ENCODE measurements at places on chromosomes 5 and 9.

GRCh38 chr5:178309271-178310013, 76.8 kb upstream of the PHYKPL start:
- DNase-seq: no peak

- DNase-seq: no peak
Measured at GRCh38 chr5:97124335-97124734, 18.1 kb downstream of the LIX1 start.

- DNase-seq: no peak
Measured at GRCh38 chr9:17907779-17908508, 329.1 kb downstream of the SH3GL2 start.

DNA sequence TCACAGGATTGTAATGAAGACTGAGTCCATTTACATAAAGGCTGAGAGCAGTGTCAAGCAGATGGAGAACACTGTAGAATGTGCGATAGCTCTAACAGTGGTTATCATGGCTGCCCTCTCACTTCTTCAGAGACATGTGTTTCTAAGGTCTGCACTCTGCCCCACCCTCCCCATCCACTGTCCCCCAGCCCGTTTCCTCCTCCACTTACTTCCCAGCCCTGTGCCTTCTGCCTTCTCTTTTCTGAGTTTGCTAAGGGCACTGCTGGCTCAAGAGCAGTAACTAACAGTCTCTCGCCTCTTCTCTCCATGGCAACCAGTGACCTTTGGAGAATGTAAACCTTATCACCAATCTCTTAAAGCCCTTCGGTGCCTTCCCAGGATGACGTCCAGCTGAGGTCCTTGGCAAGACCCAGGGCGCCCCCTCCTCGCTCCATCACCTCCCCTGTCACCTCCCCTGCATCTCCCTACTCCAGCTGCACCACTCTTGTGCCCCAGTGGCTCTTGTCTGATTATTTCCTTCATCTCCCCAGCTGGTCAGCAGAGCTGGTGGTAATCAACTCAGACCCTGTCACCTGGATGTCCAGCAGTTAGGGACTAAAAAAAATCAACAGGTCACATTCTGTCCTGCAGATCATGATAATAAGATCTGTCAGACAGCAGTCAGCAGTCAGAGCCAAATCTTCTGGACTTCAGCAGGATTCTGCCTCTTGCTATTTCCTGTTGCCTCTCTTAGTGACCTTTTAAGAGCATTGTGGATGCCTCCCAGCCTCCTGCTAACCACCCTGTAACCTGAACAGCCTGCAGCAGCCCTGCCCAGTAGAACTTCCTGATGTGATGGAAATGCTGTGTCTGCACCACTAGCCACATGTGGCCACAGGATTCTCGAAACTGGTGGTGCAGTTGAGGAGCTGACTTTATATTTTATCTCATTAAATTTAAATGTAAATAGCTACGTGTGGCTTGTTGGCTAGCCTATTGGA, 9.0 kb downstream of the FXN start:
- no peak for DNase-seq

GRCh38 chr9:35712762-35713400, 19.1 kb downstream of the TLN1 start:
- no peak for DNase-seq

- DNase-seq: no peak
Measured at GRCh38 chr9:120663380-120663779, 50.9 kb downstream of the MEGF9 start.

DNA sequence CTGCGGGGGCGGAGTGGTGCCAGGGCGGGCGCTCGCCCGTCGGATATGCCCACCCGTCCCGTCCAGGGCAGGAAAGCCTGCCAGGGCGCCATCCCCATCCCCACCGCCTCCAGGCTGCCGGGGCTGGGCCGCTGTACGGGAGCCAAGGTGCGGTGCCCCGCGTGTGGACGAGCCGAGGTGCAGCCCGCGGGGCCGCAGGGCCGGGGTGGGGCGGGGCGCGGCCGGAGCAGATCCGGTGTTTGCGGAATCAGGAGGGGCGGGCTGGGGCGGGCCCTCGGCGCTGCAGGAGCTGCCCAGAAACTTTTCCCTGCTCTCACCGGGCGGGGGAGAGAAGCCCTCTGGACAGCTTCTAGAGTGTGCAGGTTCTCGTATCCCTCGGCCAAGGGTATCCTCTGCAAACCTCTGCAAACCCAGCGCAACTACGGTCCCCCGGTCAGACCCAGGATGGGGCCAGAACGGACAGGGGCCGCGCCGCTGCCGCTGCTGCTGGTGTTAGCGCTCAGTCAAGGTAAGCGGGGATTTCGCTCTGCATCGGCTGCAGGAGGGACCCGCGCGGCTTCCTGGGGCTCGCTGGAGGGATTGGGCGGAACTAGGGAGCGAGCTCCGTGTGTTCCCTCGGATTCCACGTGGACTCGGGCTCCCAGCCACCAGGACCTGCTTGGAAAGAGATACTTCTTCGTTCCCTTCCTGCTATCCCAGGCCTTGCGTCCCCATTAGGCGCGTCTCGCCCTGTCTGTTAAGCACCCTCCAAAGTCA, at the start of gene ITGA2:
ITGA2 (plus strand) TSS at position 328 of the 756 bp plus-strand sequence; CDS start at position 445, 117 bp downstream.
- DNase-seq: peak; percentile 58

GRCh38 chr9:98381311-98382103, 126.1 kb upstream of the TBC1D2 start:
- DNase-seq: no peak

DNA sequence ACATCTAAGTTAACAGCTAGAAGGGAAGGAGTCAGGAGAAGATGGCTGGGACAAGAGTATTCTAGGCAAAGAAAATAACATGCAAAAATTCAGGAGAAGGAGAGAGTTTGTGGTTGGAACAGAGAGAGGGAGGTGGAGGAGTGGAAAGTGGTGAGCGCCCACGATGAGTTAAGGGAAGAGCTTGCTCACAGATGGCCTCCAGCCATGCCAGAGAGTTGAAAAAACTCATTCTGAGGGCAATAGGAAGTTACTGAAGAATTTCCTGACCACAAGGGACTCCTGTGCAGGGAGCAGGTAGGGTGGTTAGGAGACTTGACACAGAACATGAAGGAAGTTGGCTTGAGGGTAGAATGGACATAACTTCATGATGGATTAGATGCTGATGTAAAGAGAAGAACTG, 159.7 kb downstream of the DOCK2 start:
- no peak for DNase-seq

DNA sequence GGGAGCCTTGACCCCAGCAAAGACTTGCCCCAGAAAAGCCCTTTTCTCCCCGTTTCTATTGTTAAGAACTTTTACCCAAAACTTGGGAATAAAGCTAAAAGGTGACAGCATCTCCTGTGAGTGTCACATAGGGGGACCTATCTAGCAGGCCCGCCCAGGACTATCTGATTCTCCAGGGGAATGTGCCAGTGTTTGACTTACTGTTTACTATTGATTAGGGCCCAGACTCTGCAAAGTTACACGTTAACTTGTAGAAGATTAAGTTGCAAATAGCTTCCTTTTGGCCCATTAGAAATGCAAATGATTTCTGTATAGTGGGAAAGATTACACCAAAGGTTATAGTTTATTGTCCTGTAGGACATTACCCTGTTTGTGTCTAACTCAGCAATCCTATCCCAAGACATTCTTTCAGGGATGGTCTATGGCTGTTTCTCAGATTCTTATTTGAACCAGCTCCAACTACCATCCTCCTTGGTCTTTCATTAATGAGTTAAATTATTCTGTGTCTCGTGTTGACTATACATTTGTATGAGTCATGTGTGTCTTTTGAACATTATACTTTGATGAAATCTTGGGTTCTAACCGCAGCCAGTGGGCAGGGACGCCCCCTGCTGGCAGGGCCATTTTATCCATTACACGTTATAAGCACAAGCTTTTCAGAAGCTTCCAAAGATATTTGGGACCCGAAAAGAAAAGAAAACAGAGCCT, 60.7 kb downstream of the HRH2 start:
- peak; percentile 53 for DNase-seq

DNA sequence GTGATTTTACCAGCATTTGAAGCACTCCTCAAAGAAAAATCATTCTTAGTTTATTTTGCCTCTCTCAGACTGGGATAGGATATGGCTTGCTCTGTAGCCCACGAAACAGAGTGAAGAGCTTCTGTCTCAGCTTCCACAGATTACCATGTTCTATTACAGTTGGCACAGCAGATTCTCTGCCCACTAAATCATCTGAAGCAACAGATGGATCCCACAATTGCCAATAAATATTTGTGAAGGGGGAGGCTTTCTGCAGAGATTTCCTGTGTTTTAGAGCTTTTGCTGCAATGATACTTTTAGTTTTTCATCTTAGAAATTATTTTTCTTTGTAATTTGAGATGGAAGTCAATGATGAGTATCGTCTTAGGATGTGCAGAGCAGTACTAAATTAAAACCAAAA, 12.3 kb upstream of the MAP3K1 start:
- no peak for DNase-seq

GRCh38 chr5:106092455-106092854, 1578.3 kb downstream of the EFNA5 start:
- DNase-seq: no peak

- no peak for DNase-seq
Measured at GRCh38 chr5:164012371-164012770, 507.0 kb downstream of the MAT2B start.

GRCh38 chr5:159825551-159826051, 90.7 kb upstream of the ADRA1B start:
- DNase-seq: no peak

- DNase-seq: no peak
Measured at GRCh38 chr9:117095081-117095480, 319.8 kb downstream of the ASTN2 start.

DNA sequence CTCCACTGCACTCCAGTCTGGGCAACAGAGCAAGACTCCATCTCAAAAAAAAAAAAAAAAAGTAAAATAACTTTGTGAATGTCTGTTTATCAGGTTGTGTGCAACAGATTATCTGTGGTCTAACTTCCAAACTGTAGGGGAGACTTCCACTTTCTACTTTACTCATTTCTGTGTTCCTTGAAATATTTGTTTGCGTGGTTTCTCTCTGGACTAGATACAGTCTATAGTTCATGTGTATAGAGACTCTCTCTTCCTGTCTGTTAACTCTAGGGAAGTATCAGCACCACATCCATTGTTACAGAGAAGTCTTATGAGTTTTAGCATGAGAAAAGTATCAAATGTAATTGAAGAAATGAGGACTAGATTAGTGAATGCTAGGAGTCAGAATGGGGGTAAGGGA, 168.3 kb downstream of the LPAR1 start:
- DNase-seq: no peak

DNA sequence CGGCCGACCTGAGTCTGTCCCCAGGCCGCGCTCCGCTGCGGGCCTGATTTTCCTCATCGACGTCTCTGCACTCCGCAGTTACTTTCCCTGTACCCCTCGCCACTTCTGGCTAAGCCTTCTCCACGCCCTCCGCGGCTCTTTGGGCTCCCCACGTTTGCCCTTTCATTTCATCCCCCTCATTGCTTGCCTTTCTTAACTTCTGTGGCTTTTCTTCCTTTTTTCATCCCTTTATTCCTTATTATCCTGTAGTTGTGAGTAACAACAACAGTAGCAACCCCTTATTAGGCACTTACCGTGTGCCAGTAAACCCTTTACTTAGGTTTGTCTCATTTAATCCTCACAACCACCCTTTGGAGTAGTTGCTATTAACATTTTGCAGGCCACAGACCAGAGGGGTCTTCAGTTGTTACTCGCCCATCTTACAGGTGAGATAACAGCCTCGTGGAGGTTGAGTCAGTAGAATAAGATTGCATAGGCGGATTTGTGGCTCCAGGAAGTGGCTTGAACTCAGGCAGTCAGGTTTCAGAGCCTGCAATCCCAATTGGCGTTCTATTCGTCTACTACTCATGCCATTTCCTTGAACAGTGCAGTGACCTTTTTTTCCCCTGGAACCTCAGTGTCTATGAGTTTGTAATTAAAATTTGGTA, 724 bp downstream of the TCERG1 start:
- peak; percentile 23 for DNase-seq

- no peak for DNase-seq
Measured at GRCh38 chr9:87156247-87156646, 208.9 kb upstream of the GAS1 start.

DNA sequence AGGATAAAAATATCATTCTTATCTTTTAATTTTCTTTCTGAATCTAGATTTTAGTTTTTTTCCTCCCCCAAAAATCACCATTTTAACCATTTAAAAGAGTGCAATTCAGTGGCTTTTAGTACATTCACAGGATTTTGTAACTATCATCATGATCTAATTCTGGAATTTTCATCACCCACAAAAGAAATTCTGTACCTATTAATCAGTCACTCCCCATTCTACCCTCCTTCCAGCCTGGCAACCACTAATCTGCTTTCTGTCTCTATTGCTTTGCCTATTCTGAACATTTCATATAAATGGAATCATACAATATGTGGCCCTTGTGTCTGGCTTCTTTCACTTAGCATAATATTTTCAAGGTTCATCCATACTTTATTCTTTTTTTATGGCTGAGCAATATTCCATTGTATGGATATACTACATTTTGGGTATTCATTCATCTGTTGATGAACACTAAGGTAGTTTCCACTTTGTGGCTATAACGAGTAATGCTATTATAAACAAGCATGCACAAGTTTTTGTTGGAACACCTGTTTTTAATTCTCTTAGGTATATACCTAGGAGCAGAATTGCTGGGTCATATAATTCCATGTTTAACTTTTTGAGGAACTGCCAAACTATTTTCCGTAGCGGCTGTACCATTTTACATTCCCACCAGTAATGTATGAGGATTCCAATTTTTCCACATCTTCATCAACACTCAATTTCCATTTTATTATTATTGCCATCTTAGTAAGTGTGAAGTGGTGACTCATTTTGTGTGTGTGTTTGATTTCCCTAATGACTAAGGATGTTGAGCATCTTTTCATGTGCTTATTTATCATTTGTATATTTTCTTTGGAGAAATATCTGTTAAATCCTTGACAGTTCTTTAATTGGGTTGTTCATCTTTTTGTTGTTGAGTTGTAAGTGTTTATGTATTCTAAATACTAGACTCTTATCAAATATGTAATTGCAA, 340.3 kb downstream of the CWC27 start:
- no peak for DNase-seq

DNA sequence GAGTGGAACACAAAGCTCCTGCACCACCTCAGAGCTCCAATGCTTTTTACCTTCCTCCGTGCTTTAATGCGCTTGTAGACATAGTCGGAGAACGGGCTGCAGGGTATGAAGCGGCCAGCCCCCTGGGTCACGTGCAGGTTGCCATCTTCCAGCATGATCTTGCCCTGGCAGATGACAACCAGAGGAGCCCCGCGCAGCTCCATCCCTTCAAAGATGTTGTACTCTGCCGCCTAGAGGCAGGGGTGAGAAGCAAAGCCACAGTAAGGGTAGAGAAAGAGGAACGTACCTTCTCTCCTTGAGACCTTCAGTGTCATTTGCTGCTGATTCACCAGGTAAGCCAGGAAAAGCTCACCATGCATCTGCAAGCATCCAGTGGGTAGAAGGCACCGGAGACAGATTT, 112.3 kb downstream of the DPYSL3 start:
- DNase-seq: no peak

DNA sequence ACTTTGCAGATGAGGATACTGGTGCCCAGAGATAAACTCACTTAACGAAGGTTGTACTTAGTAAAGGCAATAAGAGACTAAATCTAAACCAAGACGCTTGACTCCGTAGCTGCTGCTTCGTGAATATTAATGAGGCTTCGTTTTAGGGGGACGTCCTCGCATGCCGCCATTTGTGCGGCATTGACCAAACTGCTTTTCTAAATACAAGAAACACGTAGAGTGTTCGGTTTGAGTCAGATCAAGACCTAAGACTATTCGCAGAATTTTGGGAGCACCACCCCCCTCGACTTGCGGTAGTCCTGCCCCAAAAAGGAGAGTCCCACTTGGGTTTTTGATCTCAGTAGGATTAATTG, 1.1 kb downstream of the NPM1 start:
- no peak for DNase-seq

- DNase-seq: peak; percentile 89
Measured at GRCh38 chr9:117073539-117074341, 341.1 kb downstream of the ASTN2 start.

- no peak for DNase-seq
Measured at GRCh38 chr9:3855929-3856328, 330.1 kb upstream of the RFX3 start.

GRCh38 chr9:88502552-88503034, 32.4 kb upstream of the NXNL2 start:
- DNase-seq: no peak
